Endodermal cell (in vitro differentiated cells): ENCODE measurements at places on chromosomes 1 and 21. TPM values are rescaled to one million over a fixed set of nuclear protein-coding genes. Genes with fewer than 3 reads are reported as not detected.

TEX38 gene
- total RNA-seq = 0.73 TPM in 1 of 3 replicates, not detected in the others

- DNase-seq = no peak
These were observed 570.2 kb downstream of the DPYD start for GRCh38 chr1:97350662-97351061.

DNA sequence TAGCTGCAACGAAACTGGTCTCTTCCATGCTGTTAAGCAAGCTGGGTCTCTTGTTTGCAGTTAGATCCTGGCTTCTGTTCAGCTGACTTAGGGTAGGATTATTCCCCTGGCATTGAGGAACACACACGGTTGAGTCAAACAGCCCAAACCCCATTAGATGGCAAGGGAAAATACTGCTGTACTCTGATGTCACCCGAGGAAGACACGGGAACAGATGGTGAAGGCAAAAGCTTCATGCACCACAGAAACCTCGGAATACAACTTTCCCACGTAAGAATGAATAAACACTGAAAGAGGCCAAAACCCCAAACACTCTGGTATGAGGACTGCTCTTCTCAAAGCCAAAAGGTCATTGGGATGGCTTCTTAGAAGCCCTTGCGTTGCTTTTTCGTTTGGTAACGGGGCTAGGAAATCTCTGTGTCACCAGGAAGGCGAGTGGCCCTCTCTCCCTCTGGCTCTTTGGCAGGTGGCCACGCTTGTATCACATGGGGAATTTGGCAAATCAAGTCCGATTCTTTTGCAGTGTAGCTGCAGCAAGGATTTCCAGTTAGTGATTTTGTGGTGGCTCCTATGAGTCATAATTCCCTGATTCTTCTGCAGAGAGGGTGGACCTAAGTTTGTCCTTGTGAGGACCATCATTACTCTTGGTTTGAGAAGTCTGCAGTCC lies 16.7 kb upstream of the LYST start:
- DNase-seq = no peak

DNA sequence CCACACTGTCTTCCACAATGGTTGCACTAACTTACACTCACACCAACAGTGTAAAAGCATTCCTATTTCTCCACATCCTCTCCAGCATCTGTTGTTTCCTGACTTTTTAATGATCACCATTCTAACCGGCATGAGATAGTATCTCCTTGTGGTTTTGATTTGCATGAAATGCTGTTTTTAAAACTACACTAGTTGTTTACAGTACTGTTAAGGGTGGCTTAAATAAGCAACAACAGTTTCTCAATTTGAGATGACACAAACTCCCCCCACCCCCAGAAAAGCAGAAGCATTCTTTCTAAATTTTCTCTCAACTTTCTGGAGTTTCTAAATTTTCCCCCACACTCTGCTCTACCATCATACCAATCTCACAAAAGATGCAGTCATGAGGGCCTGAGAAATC lies 7.1 kb upstream of the SLAMF7 start:
- DNase-seq = no peak

DNA sequence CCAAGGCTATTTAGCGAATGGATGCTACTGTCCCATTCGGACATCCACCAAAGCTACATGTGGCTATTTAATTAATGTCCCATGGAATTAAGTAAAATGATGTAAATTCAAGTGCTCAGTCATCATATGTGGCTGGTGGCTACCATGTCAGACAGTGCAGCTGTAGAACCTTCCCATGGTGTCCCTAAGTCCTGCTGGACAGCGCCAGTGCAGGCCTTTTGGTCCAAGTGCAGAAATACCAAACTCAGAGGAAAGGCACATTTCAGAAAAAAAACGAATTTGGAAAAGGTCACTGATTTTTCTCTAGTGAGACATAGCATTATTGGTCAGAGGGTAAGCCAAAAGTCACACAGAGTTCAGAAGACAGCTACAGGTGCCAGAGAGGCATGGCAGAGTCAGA lies 17.6 kb downstream of the TMPRSS2 start:
- no peak for DNase-seq
